ENCODE measurements at places on chromosomes 1 and 21.

GRCh38 chr1:238823416-238823815, 563.0 kb upstream of the CHRM3 start:
- DNase-seq: no peak

GRCh38 chr1:24861821-24862727, 68.0 kb downstream of the RUNX3 start:
- DNase-seq: no peak

GRCh38 chr1:206895837-206896242, 1.4 kb upstream of the IL24 start:
- no peak for DNase-seq

DNA sequence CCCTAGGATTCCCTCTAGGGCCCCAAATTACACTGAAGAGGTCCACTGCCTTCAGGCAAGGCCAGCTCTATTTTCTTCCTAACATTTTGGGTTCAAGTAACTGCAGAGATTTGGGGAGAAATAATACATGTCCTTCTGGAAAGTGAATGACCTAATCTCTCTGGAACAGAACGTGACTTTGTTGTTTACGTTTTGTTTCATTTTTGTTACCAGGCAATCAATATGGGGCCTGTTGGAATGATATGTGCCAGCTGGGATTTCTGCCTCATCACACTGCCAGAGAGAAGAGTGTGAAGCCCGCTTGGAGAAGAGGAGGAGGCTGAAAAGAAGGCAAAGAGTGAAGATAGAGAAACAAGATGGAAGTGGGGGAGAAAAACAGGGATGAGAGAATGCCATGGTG, 116.7 kb downstream of the FASLG start:
- no peak for DNase-seq

DNA sequence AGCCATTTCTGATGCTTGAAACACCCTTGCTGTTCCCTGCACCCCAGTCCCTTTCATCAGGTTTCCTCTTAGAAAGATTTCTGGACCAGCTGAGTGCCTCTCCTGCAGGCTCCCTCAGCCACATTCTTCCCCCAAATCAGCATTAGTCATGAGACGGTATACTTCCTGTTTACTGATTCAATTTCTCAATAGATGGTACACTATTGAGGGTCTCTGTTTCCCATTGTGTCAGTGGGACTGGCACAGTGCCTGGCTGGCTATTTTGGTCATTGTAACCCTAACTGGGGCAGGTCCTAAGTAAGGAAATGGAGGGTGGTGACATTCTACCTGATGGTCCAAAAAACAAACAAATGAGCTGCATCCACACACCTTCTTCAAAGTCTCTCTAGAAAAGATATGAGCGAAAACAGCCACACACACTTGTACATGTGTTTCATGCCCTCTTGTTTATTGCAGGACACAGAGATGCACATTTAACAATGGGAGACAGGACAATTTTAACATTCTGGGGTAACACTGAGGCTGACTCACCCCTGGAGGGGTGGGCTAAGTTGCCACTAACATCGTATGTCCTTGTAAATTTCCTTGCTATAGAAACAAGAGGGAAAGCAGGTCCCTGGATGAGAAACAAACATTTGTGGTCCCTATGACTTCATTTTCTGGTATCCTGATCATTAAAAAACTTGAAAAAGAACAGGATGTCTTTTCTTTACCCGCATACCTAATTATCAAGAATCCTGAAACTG, 77.5 kb downstream of the RRAGC start:
- DNase-seq: no peak

DNA sequence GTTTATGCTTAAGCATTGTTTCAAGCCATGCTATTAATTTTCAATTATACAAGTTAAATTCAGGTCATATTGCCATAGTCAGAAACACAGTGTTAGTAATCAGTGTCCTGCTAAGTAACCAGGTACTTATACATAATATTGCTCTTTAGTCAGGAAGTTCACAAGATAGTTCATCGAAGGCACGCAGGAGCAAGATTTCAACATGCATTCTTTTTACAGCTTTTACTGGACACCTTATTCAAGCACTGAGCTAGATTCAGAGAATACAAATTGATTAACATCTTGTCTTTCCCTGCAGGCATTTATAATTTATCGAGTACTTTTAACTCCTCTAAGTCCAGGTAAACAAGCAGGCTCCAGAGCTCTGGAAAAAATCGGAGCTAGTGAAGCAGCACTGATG, 202.3 kb upstream of the BRINP3 start:
- DNase-seq: no peak

DNA sequence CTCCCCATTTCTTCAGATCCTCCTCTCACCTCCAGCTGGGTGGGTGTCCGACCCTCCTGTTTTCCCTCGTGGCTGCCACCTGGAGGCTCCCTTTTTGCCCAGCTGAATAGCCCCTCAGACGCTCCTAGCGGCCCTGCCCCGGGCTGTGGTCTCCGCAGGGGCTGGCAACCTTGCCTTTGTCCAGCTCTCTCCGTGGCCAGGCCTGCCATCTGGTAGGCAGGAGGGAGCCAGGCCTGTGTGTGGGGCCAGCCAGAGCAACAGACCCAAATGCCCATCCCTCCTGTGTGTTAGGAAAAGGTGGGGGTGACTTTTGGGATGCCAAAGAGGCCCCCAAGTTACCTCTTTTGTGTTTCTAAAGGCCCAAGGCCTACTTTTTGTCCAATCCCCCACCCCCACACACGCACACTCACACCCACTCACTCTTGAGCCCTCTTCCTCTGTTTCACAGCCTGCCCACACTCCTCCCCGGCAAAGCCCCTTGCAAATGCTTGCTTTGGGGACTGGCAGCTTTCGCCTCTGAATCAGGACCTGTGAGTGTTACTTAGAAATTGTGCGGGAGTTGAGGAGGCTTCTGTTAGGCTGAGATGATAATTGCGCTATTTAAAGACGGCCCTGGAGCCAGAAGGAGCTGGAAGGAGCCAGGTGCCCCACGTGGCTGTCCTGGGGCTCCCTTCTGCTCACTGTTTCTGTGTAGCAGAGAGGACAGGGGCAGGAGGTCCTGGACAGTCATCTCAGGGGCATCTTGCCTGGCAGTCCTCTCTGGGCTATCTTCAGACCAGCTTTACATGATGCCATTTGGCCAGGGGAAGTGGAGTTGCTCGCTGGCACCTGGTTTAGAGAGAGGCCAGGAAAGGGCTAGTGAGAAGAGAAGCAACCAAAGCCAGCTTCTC, 9.1 kb downstream of the PPFIA4 start:
- no peak for DNase-seq

DNA sequence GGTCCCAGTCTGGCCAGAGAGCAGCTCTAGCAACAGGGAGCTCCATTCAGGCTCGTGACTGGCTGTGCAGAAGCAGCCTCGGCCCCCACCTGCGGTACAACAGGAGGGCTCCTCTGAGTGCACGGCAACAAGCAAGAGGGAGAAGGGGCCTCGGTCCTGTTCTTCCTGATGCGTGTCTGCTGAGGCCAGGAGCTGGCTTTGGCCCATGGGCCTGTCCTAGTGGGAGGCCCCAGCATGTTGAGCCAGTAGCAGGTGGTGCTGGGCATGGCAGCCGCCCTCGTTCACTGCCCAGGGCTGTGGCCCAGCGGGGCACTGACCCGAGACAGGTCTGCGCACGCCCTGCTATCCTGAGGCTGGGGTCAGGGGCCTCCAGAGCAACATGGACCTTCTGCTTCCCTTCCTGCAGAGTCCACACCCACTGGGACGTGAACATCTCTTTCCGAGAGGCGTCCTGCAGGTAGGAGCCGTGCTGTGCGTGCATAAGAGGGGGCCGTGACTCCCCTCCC, 7.0 kb downstream of the SAMD11 start:
- no peak for DNase-seq

- DNase-seq: no peak
These were observed 471.3 kb downstream of the LMO4 start for GRCh38 chr1:87800006-87800405.

DNA sequence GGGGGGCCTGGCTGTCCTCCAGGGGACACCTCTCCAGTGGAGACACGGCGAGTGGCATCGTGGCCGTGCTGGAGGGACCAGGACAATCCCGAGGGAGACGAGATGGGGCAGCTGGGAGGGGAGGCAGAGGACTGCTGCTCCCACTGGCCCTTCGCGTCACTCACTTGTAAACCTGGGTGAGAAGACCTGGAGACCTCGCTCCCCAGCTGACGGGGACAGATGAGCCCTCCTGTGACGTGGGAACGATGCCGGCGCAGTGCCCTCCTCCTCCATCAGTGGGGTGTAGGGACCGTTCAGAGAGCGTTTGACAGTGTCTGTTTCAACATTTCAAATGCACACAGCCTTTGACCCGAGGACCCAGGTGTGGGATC, 4.6 kb downstream of the SPATC1L start:
- DNase-seq: no peak

DNA sequence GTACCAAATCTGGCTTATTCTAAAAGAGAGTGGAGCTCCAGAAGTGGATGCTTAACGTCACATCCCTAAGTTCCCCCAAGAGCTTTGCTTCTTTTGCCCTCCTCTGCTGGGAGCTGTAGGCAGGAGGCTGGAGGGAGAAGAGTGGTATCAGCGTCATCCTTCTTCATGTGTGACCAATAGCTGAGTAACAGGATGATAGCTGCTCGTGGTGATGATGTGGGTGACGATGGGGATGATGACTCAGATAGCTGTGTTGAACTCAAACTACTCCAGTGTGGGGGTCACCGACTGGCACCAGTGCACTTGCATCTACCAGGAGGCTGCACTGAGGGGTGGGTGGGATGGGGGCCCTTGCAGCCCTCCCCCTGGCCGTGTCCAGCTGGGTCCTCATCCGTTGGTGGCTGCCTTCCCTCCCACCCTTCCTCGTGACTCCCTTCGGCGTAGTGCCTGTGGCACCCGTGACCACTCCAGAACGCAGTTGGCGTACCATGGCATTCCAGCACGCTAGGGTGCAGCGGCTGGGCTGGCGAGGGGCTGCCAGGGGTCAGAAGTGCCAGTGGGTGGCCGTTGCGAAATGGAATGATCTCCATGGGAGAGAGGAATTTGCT, 1.1 kb downstream of the IGFN1 start:
- peak; percentile 48 for DNase-seq

GRCh38 chr1:145995148-145995881, 1.1 kb downstream of the TXNIP start:
- DNase-seq: peak; percentile 34

DNA sequence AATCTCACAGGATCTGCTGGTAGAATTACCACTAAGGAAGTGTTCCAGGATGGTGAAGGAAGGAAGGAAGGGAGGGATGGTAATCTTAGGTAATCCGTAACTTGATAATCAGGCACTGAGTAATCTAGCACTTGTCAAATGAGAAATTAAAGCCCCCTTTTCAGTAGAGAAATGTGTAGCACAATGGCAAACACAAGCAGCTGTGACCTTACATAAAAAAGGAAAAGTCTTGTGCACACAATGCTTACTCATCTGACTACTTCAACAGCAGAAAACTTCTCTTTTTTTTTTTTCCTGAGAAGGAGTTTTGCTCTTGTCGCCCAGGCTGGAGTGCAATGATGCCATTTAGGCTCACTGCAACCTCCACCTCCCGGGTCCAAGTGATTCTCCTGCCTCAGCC, 6.1 kb downstream of the NUP210L start:
- DNase-seq: peak; percentile 51

- peak; percentile 53 for DNase-seq
These were observed 79.1 kb downstream of the NDUFS5 start for GRCh38 chr1:39105061-39105840.

- DNase-seq: peak; percentile 79
These were observed 35.3 kb downstream of the HLX start for GRCh38 chr1:220914283-220915116.

- peak; percentile 53 for DNase-seq
These were observed 165.7 kb downstream of the NCAM2 start for GRCh38 chr21:21163904-21164303.

GRCh38 chr1:28046716-28047115, 41.7 kb downstream of the EYA3 start:
- peak; percentile 60 for DNase-seq

Measured in NB4 (cell line).